OCI-M1 (cell line): ENCODE measurements at places on chromosomes 1 and 21.

DNA sequence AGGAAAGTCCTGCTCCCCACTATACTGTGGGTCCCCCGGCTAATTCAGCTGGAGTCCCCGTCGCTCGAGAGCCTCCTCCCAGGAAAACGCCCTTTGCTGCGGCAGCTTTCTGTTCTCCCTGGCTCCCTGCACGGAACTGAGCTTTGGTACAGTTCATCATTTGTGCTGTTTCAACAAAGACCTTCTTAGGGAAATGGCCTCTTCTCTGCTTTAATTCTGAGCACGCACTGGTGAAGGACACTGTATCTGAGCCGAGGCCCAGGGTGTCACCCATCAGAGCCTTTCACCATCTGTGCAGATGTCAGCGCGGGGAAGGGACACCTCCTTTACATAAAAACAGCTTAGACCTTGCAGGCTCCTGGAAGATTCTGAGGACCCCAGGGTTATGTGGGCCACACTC, 13.5 kb upstream of the PEX10 start:
- DNase-seq: no peak

DNA sequence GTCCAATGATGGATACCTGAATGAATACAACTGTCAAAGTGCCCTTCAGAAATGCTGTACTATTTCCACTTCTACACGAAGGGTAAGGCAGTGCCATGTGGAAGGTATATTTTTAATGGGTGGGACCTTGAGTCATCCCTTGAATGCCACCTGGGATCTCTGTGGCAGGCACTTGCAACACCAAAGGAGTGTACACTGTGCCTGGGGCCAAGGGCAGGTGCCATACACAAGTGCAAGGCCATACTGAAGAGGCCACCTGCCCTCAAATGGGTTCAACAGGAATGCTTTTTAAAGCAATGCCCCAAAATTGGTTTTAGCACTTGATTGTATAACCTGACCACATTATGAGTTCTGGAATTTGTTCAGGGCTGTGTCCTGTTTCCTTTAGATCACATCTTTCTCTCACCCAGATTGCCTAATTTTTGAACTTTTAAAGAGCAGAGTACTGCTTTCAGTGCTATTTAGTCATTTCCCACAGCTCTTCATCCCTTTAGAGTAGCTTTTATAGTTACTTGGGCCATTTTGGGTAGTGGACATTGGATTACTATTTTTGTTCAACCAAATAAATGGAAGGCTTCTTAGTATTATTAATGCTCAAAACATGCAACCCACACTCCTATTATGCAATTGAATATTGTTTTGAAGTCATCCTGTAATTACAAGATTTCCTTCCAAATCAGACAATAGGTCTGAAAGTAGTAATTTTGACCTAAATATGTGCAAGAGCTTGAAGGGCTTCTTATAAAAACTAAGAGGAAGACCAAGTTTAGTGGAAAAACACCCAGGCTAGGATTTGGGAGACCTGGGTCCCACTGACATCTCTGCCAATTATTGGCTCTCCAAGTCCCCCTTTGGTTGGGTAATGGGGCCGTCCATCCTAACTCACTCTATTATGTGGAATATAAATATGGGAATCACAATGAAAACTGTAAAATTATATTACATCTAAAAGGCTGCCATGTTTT, 57.2 kb downstream of the LEPR start:
- peak; percentile 7 for DNase-seq

- DNase-seq: no peak
Observed at GRCh38 chr1:162982364-162982763, 86.8 kb upstream of the RGS4 start.

DNA sequence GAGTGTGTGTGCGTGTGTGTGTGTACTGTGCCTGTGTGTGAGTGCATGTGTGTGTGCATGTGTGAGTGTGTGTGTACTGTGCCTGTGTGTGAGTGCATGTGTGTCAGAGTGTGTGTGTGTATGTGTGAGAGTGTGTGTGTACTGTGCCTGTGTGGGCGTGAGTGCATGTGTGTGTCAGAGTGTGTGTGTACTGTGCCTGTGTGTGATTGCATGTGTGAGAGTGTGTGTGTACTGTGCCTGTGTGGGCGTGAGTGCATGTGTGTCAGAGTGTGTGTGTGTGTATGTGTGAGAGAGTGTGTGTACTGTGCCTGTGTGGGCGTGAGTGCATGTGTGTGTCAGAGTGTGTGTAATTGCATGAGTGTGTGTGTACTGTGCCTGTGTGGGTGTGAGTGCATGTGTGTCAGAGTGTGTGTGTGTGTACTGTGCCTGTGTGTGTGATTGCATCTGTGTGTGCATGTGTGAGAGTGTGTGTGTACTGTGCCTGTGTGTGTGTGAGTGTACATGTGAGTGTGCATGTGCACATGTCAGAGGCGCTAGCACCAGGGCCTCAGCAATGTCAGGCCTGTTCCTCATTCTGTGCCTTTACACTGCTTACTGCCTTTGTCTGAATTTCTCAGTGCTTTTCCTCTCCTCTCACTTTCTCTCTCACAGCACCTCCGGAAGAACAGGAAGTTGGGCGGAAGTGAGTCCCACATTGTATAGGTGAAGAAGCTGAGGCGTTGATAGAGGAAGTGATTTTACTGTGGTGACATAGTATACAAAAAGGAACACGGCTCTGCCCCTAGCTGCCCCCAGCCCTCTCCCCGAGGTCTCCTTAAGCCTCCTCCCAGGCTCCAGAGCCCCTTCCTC, 4.9 kb downstream of the SLC5A9 start:
- DNase-seq: peak; percentile 1

- no peak for DNase-seq
Observed at GRCh38 chr1:179237222-179237621, 7.7 kb upstream of the ABL2 start.

DNA sequence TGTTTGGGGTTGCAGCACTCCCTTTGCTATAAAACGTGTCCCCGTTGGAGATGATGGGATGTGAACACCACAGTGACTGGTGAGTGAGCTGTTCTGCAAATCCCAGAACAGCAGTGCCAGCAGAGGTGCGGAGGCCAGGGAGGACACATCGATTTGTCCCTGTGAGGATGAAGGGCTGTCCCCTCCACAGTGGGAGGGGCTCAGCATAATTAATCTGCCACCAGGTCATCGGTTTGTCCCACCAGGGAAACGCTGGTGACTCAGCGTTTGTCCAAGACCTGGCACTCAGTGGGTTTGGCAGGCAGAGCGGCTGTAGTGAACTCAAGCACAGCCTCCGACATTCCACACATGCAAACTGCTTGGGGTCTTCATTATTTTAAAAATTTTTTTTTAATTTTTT, 22.8 kb upstream of the PDE9A start:
- no peak for DNase-seq

DNA sequence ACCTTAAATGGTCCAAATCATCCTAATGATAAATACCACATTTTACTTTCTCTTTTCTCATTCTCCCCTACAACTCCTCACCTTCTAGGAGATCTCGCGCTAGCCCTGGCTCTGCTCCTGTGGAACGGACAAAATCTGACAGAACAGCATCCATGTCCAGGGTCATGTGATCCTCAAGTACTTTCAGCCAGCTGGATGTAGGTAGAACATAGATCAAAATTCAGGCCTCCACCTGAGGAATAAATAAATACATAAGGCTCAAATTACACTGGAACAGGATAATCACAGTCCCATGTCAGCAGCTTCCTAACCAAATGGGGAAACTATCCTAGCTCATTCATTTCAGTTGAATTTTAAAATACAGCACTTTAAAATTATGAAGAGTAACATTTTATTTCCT, 33.2 kb downstream of the OTUD7B start:
- no peak for DNase-seq

DNA sequence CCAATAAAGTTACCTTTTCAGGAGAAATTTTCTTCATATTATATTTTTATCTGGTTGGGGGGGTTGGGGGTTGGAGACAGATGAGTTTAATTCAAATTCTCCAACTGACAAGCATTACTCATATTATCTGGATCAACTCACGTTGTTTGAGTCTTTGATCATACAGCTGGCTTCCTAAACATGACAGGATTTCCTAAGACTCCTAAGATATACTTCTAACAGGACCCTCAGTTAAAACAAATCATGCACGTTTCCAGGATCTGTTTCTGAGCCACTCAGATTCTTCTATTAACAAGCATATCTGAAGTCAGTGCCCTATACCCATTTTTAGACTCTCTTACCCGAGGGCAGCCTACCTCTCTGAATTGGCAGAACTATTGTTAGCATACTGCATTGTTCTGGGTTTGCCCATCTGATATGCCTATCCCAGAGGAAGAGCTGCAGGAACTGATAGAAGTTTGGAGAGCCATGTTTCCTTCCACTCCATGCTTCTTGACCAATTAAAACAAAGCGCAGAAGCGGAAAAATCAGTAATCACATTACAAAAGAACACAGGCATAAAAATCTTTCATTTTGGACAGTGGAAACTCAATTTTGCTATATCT, 653.9 kb downstream of the LTN1 start:
- DNase-seq: no peak

DNA sequence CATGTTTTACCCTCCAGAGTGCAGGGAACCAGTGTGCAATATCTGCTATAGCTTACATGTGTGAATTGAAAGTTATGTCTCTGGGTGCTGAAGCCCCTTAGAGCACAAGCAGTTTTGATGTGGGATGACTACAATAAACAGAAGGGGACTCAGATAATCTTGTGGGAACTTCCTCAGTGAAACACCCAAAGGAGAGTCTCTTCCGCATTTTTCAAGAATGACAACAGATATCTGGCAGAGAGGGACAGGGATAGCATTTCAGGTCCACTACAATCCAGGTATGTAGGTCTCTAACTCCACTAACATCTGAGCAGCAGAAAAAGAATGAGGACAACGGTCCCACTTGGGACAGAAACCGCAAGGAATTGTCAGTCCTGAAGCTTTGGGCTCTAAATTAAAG, 67.6 kb upstream of the PDE4B start:
- peak; percentile 83 for DNase-seq

DNA sequence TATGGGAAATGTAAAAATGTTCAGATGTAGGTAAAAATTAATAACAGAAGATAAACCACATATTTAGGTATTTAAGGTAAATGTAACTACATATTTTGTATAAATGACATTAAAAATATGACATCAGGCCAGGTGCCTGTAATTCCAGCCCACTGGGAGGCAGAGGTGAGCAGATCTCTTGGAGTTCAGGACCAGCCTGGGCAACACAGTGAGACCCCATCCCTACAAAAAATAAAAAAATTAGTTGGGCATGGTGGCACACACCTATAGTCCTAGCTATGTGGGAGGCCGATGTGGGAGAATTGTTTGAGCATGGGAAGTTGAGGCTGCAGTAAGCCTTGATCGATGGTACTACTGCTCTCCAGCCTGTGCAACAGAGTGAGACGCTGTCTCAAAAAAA, 216.5 kb downstream of the SPATA17 start:
- DNase-seq: no peak

- DNase-seq: peak; percentile 6
Observed at GRCh38 chr1:9150582-9151327, 21.9 kb upstream of the GPR157 start.

- no peak for DNase-seq
Observed at GRCh38 chr21:45869121-45870007, 112.2 kb upstream of the COL6A1 start.

DNA sequence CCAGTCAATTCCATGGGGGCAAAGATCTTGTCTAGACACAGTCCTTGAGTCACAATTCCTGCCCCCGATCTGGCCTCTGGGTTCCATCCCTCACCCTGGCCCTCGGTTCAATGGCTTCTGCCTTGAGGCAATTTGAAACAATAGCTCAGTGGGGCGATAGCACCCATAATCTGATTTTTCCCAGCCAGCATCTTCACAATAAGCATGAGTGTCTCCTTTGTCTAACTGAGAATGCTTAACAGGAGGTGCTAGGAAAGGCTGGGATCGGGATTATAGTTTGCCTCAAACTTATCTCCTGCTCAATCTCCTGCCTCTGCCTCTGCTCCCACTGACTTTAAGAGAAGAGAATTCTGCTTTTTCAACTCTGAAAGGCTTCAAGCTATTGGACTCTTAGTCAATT, 293.9 kb upstream of the PROX1 start:
- no peak for DNase-seq

- DNase-seq: peak; percentile 79
Observed at GRCh38 chr1:99992760-99993467, 23.1 kb downstream of the SLC35A3 start.

GRCh38 chr1:198794498-198794897, 155.7 kb downstream of the PTPRC start:
- DNase-seq: peak; percentile 17

GRCh38 chr1:33634806-33635205, 162.4 kb downstream of the ZSCAN20 start:
- DNase-seq: peak; percentile 23

GRCh38 chr1:203325026-203325417, 19.7 kb downstream of the BTG2 start:
- no peak for DNase-seq

- no peak for DNase-seq
Observed at GRCh38 chr1:208079161-208079560, 165.0 kb downstream of the PLXNA2 start.

DNA sequence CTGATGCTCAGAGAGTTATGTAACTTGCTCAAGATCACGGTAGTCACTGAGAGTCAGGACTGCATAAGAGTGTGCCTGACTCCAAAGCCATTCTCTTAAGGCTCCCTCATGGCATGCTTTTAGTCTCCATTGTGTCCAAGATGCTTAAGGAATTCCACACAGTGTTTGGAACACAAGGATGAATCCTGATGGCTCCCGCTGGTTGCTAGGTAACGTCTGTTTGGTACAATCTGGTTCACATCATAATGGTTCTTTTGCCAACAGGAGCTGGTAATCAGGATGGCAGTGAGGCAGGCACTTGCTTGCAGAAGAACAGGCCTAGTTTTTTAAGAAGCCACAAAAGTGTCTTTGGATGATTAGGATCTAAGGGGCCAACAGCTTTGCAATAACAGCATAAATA, 436.5 kb upstream of the DAB1 start:
- DNase-seq: no peak

DNA sequence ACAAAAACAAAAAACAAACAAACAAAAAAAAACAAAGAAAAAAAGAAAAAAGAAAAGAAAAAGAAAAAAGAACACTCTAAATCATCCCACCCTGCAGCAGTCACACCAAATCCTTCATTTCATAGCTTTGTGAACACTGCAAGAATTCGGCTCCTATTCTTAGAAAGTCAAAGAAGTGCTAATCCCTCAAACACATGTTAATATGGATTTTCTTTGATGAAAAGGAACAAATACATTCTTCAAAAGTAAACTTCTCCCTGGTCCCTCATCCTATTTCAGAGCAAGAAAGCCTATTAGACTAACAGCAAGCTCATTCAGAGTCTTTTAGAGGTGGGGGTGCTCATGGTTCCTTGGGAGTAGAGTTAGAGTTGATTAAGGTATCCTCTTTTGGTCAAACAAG, 7.2 kb upstream of the MRPL39 start:
- DNase-seq: no peak

- DNase-seq: peak; percentile 14
Observed at GRCh38 chr1:208204779-208205178, 39.4 kb downstream of the PLXNA2 start.

DNA sequence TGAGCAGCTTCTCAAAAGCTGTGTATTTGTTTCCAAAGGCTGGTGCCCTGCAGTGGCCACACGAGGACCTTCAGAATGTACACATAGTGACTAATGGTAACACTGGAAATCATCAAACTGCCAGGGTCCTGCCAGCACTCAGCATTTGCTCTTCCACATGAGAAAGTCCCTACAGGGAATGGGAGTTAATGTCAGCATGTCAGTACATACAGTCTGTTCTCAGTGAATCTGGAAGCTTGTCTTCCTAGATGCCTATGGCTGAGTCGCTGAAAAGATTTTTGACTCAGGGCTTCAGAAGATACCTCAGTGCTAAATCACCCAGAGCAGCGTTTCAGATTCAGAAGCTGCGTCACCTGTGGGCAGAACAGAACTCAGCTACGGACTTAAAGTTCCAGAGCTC, 108.2 kb downstream of the CDC7 start:
- DNase-seq: no peak

- no peak for DNase-seq
Observed at GRCh38 chr1:168806952-168807351, 77.9 kb upstream of the DPT start.
